T-cell (primary cell): ENCODE measurements at places on chromosomes 16 and 17.
A peak's percentile ranks its signal among the peaks of the same experiment; 100 is the strongest.

- no peak for DNase-seq
Observed at GRCh38 chr16:75035410-75035968, 36.7 kb downstream of the ZNRF1 start.

GRCh38 chr16:79703066-79703465 is 102.5 kb upstream of the MAF start:
- no peak for DNase-seq

DNA sequence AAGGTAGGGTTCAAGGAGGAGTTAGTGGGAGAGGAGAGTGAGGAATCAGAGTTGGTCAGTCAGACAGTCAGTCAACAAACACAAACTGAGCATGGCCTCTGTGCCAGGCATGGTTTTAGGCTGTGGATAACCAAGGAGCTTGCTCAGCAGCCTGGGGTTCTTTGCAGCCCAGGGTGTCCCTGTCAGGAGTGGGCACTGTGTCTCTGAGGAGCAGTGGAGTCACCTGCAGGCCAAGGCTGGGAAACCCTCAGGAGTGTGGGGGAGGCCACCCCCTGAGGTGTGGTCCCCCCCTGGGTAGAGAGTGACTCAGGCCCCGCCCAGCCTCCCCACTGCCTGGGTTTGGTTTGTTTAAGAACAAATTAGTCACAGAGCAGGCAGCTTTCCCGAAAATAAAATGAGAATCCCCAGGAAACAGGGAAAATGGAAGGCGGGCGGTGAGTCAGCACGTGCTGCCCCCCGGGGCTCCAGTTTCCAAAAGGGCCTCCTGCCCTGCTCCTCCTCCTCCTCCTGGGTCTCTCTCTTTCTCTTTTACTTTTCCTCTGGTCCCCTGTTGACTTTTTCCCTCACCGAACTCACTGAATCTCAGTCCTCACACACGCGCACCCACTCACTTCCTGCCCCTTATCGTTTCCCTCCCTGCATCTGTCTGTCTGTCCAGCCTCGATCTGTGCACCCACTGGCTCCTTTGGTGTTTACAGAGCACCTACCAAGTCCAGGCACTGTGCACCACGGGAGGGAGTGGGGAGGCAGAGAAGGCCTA is 44.3 kb downstream of the SOCS3 start:
- no peak for DNase-seq

DNA sequence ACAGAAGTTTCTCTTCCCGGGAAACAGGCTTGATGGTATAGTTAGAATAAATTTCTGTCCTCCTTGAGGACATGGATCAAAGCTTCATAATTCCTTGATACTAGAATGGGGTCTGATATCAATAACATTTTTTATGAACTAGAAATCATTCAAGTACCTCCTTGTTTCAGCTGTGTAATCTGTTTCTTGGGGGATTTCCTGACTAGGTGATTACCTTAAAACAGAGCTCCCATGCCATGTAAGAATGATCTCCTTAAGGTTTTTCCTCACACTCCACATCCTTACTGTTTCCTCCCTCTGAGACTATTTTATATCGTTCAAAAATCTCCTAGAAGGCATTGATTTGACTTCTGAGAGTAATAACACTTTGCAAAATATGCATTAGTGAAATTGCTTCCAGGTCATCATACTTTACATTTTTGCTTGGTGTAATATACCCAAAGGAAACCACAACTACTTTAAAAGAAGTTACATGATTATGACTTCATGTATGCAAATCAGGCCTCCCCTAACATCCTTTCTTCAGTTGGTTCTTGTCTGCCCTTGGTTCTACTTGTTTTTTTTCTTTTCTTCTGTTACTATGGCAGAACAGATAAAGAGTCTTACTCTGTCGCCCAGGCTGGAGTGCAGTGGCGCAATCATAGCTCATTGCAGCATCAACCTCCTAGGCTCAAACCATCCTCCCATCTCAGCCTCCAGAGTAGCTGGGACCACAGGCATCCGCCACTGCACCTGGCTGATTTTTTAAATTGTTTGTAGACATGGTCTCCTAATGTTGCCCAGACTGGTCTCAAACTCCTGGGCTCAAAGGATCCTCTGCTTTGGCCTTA is 388.8 kb downstream of the ZFHX3 start:
- DNase-seq = no peak

DNA sequence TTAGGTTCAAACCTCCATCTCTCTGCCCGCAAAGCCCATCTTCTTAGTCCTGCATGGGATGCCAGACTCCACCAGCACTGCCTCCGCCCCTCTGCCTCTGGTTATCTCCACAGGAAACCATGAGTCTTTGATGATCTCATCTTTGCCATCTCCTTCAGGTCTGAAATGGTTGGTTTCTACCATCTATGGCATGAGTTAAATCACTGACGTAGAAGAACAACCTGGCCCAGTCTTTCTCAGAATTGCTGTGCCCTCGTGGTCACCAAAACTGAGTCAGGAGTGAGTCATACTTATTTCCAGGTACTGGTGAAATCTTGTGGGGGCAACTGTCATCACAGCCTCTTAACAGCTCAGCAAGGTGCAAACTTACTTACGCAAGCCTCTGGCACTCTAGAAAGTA is 468.7 kb upstream of the C16orf82 start:
- DNase-seq = peak; percentile 55

GRCh38 chr17:22142091-22142490 is 449.8 kb downstream of the KCNJ18 start:
- no peak for DNase-seq

DNA sequence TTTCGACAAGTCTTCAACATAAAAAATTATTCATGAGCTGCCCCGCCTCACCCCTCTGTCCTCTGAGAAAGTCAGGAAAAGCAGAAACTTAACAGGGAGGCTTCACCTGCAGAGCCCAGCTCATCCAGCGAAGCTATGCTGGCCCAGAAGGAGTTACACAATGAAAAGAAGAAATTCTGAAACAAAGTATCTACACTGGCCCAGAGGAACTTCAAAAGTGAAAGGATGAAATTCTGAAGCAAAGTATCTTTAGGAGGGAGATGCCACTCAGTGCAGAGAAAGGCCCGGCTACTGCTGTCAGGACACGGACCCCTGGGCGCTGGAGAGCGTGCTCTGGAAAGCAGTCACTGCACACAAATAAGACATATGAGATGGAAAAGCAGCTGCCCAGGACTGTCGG is 1.6 kb downstream of the GALNS start:
- DNase-seq = no peak
